Omental fat pad (tissue), 4 donors: ENCODE measurements at places on chromosomes 2 and 18. TPM values are rescaled to one million over a fixed set of nuclear protein-coding genes. Genes with fewer than 3 reads are reported as not detected.

DNA sequence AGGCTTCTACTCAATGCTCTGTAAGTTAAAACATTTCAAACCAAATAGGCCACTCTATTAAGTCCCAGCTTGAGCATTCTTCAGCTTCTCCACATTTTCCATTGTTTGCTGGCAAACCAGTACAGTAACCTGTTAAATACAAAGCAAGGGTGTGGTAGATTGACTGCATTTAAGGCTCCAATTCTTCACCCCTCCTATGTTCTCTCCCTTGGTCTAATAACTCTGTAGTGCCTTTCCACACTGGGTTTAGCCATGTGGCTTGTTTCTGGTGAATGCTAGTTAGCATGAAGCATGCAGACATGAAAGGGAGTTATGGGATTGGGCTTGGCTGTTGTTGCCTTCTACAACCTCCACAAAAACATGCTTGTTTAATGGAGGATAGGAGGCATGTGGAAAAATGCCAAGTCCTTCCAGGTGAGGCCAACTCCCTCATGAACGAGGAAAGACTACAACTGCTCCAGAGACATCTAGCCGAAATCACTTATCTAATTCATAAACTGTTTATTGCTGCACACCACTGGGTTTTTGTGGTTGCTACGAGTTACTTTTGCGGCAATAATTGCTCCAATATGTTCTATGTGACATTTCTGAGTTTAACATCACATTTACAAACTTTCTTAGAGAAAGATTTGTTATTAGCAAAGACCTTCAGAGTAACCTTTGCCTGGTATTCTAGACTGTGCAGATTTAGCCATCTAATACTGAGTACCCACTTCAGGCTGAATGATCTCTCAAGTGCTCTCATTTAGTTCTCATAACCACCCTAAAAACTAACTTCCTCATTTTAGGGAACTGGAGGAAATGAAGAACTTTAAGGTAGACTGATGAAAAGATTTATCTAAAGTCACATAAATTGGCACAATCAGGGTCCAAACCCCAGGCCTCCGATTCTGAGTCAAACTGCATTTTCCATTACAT lies 104.0 kb downstream of the SMAD2 start:
- no peak for DNase-seq

DNA sequence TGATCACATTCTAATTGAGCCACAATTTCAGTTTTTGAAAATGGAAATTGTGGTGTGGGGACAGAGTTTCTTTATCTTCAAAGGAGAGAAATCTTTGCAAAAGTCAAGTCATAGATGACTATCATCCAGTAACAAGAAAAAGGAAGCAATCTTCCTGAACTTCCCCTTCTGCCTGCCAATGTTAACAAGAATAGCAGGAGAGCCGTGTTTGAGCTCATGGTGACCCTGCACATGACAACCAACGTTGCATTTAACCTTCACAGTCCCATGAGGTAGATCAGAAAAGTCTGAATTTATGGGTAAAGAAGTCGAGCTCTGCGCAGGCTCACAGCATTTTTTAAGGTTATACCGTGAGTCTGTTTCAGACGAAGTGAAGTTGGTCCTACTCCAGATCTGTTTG lies 454.9 kb downstream of the LPIN1 start:
- no peak for DNase-seq

- DNase-seq = peak; percentile 80
Observed at GRCh38 chr18:45690975-45691815, 32.8 kb upstream of the SLC14A1 start.

- no peak for DNase-seq
Observed at GRCh38 chr2:62661263-62661635, 44.3 kb upstream of the EHBP1 start.

DNA sequence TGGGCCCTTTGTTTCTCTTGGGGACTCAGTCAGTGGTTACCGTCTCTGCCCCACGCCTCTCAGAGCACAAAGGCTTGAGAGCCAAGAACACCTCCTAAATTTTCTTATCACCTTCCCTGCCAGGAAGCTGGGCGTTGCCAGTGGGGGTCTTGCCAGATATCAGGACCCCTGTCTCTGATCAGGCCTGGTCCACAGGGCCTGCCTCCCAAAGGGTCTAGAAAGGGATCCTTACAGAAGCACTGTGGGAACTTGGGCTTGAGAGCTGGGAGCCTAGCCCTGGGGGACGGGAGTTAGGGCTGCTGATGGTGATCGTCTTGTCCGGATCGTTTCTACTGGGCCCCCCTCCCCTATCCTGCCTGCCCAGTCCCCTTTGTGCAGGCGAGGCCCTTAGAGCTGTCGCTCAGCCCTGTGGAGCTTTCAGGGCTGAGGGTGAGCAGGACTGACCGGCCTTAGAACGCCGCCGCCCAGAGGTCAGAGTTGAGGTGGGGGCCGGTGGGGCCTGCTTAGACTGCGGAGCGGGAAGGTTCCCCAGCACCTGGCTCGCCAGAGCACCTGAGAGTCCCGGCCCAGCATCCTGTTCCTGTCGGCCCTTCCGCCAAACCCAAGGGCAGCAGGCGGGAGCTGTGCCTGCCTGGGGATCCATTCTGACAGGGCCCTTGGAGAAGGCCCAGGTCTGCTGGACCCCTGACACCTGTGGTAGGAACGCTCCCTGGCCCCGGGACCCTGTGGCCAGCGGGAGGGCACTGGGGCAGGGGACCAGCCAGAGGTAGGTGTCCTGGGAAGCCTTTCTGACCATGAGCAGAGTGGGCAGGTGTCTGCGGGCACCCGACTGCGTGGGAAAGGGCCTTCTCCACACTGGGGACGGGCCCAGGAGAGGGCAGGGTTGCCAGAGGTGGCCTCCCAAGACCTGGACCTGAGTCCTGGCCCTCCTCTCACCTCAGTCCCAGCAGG lies 956 bp downstream of the ESPNL start:
- peak; percentile 3 for DNase-seq

DNA sequence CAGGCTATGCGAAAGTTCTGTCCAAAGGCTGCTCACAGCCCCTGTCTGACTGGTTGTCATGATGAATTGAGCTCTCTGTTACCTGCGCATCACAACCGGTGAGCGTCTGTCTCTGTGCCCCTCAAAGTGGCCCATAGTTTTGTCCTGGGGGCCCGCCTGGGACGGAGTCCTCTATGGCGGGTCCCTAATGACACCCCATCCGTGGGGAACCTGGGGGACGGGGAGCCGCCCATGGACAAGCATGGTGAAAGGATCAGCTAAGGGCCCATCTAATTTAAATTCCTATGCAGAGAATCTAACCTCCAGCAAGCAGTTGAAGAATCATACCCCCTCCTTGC lies 473 bp downstream of the ELMOD3 start:
- DNase-seq = no peak

DNA sequence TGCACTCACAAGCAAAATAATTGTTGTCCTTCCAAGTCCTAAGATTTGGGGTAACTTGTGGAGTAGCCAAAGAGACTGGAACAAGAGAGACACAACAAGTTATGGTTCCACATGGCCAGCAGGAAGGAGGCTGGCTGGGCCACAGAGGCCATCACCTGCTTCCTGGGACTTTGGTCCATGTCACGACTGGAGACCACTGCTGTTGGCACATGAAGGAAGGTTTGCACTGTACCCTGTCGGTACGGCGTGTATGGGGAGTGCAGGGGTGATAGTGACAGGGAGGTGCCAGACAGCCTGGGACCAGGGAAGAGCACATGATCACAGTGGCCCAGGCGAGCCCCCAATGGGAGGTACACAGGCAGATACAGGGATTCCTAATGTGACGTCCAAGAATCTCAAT lies 15.5 kb downstream of the SLC66A2 start:
- DNase-seq = peak; percentile 18

GRCh38 chr18:34283506-34283905 lies 58.8 kb upstream of the NOL4 start:
- DNase-seq = no peak

DNA sequence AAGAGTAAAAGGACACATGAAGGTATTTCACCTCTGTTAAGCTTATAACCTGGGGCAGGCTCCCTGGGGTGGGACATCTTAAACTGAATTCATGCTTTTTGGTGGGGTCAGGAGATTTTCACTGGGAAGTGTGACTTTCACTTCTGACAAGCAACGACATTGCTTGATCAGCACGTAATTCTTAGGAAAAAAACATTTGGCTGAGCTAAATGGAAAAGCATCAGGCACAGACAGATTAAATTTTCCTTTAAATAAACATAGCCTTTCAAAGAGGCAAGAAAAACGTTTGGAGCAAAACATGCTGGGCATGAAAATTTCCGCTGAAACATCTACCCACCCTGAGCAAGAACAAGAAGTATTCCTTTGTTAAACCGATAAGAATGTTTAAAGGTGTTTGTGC lies 674.0 kb upstream of the CELF4 start:
- DNase-seq = no peak

- no peak for DNase-seq
Observed at GRCh38 chr2:95238131-95238530, 30.8 kb downstream of the ZNF892 start.

GRCh38 chr2:182548031-182548950 lies 121.5 kb upstream of the PDE1A start:
- DNase-seq = no peak

DNA sequence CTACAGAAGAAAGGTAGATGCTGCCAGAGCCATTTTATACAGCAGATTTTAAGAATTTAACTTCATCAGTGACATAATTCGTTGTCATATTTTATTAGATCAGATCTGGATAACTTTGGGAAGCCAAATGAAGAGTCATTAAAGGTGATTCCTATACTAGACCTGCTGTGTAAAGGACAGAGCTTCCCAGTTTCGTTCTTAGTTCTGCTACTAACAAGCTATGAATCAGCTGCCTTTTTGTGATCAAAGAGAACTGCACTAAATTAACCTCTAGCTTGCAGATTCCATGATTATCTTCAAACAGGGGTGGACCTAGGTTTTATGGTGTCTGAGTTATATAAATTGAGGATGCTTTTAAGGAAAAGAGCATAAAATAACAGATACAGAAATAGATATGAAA lies 926.5 kb upstream of the ACVR2A start:
- no peak for DNase-seq

- DNase-seq = no peak
Observed at GRCh38 chr2:120958623-120959366, 223.1 kb downstream of the GLI2 start.

- DNase-seq = no peak
Observed at GRCh38 chr2:170647741-170648436, 67.2 kb upstream of the SP5 start.

GRCh38 chr2:169221745-169222369 lies 140.5 kb downstream of the LRP2 start:
- DNase-seq = no peak

DNA sequence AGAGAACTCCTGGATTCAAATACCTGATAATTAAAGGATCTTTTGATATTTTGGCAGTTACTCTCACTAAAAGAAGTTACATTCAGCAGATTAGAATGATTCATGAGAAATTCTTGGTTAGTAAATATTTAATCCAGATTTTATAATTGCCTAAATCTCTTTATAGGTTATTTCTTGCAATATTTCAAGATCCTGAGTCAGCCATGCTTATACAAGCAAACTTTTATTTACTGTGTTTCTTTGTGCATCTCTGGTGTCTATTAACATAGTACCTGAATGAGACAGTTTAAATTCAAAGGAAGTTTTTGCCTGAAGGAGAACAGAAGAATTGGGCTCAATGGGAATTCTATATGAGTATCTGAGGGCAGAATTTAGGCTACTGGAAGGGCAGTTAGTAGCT lies 249.3 kb downstream of the ERBB4 start:
- no peak for DNase-seq

- no peak for DNase-seq
Observed at GRCh38 chr2:37809931-37810570, 115.0 kb upstream of the RMDN2 start.

- DNase-seq = no peak
Observed at GRCh38 chr2:41409328-41409727, 638.5 kb upstream of the PKDCC start.

DNA sequence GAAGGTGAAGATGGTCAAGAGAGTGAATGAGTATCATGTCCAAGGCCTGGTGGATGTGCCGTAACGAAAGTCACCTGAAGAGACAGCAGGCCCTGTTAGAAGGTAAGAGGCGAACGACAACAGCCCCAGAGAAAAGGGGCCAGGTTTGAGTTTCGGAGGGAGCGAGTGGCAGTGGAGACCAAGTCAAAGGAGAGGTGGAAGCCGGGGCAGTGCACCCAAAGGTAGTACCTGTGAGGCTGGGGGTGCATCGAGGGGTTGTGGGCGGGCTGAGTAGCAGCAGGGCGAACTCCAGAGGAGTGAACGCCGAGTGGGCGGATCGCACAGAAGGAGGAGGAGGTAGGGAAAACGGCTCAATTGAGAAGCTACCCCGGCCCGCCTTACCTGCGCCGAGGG lies 358 bp downstream of the USP37 start:
- DNase-seq = peak; percentile 38

DNA sequence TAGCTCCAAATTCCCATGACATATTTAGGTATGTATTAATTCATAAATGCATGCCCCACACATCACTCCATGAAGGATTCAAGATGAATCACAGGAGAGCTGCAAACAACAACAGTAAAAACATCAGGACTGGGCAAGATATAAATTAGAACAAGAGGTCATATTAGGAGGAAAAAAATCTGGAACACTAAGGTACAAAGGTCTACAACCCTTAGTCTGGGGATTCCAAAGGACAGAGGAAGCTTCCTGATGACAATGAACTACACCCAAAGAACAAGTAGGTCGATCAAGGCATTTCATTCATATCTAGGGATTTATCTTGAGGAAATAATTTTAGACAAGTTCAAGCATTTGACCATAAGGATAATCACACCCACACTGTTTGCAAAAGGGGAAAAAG lies 14.5 kb downstream of the VPS4B start:
- DNase-seq = no peak

DNA sequence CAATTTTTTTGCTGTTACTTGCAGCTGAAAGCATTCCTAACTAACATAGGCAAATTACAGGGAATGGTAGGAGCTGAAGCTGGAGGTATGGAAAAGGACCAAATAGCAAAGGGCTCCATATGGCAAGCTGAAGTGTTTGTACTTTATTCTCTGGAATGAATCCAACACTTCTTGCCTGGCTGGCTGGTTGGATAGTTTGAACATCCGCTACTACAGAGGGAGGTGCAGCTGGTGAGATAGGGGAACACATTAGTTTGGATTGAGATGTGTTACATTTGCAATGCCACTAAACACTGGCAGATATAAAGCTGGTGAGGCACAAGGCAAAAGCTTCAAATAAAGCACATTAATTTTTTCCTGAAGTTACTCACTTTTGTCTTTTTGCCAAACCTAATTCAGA lies 291.5 kb downstream of the SP3 start:
- no peak for DNase-seq

GRCh38 chr2:109173311-109174171 lies 44.5 kb downstream of the SH3RF3 start:
- no peak for DNase-seq

DNA sequence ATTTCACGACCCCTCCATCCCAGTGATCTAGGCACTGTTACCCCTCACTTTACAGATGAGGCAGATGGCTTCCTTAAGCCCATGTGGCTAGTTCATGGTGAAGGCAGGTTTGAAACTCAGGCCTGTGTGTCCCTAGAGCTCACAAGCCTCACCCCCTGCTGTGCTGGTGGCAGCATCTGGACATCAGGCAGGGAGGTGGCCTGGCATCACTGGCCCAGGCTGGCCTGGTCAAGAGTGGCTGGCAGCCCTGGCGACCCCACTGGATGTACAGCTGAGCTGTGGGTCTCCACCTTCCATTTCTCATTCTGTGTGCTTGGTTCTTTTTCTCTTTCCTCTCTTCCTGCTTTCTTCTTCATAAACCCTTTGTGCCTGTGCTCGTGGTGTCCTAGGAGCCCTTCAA lies 56.3 kb downstream of the BOLA3 start:
- DNase-seq = no peak

UBE2E3 gene
- 47.9 TPM for total RNA-seq

AQP4 gene
- total RNA-seq = not detected

NTSR2 gene
- total RNA-seq = 1.6 TPM

ADD2 gene
- 4.8 TPM for total RNA-seq
